ENCODE measurements at places on chromosomes 7 and 10.
A peak's percentile ranks its signal among the peaks of the same experiment; 100 is the strongest.

DNA sequence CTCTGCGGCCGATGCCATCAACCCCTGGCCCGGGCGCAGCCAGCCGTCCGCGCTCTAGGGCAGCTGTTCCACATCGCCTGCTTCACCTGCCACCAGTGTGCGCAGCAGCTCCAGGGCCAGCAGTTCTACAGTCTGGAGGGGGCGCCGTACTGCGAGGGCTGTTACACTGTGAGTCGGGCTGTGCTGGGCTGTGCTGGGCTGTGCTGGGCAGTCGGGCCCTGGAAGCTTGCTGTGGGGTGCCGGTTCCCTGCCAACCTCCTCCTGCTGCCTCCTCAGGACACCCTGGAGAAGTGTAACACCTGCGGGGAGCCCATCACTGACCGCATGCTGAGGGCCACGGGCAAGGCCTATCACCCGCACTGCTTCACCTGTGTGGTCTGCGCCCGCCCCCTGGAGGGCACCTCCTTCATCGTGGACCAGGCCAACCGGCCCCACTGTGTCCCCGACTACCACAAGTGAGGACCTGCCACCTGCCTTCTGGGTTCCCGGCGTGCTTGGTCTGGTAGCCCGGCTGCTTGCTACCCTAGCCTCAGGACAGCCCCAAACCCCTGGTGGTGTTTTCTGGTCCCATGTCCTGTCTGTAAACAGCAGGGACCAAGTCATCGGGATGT, 7.5 kb downstream of the ZYX start:
- no peak for DNase-seq

DNA sequence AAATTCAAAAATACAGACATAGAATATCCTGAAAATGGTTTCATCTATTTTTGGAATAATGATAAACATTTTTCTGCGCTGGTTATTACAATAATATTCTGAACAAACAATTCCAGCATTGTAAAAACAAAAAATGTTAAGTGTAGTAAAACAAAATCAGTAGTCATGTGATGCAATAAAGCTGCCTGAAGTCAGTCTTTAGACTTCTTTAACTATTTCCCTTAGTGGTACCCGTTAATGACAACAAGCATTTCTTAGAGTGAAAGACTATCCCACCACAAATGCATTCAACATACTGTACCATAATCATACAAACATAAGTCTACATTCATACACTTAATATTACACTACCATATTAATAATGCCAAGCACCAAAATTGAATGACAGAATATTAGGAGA, 1.6 kb downstream of the SKAP2 start:
- no peak for DNase-seq

DNA sequence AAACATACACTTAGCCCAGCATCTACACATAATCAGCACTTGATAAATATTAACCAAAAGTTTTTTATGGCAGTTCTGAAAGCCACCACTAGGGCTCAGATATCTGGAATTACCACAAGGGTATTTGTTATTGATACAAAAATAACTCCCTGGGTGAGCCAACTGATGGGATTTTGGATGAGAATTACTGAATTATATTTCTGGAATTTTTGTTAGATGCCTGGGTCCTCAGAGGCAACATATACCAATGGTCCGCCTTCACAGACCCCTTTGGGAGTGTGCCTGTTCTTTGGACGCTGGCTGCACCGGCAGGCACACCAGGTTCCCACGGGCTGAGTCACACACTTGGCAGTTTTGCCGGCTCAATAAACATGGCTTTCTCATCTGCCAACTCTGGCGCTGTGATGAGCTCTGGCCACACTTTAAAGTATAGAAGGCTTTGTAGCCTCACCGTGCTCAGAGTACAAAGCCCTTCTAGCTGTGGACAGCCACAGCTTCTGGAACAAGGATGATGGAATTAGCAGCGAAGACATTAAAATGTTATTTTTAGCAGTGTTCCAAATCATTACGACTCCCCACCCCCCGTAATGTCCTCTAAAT, 24.5 kb upstream of the EEPD1 start:
- DNase-seq, result peak; percentile 79

- DNase-seq, result peak; percentile 50
These were observed 222.2 kb downstream of the KCNMA1 start for GRCh38 chr10:77415313-77415960.

DNA sequence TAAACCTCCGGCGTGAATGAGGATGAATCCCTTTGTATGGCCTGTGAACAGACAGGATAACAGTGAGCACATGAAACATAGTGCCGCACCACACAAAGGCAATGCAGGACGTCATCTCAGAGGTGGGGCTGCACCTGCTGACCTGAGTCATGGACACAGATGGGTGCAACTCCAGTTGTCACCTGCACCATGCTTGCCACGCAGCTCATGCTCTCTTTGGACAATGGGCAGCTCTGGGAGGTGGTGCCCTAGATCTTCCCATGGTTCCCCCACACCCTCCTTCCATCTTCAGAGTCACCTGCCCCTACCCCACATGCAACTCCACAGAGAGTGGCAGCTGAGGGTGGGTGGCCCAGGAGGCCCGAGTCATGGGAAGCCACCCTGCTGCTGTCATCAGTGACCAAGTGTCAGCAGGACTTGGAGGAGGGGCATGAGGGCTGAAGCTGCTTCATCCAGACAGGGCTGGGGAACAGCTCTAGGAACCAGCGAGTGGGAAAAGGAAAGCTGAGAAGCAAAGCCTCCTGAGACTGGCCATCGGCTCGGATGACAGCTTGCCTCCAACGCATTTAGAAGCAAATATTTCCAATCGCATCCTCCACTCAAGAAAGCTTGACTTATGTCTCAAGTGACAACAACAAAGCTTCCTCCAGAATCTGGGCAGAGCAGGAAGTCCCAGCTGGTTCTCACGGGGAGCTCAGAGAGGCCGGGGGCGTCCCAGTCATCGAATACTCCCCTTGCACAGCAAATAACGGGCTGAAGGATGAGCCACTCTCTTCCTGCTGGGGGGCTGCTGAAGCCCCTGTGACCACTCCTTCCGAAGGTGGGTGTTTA, 27.1 kb downstream of the VIPR2 start:
- no peak for DNase-seq

DNA sequence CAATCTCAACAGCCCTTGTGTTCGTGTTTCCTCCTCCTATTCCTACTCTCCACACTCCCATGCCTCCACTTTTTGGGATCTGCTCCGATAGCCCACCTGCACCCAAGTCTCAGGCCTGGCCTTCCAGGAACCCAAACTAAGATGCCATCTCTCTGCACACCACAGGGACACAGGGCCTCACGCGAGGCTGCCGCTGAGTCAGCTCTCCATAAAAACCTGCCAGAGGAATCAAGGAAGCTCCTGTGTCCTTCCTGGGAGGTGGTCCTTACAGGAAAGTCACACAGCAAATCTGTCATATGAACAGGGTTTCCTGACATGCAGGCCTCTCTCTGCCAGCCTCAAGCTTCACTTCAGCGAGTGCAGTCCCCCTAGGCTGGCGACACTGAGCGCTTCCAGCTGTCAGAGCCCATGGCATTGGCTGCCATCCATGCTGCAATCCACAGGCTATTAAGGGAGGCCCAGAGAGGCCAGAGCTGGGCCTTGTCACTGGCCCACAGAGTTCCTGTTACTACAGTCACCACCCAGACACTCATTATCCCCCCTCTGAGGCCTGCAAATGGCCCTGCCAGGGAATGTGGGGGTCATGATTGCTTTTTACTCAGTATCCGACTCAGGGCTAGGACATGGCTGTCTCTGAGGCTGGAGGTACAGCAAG, 151.4 kb downstream of the OAT start:
- no peak for DNase-seq

- peak; percentile 34 for DNase-seq
These were observed 1.7 kb downstream of the EGFR start for GRCh38 chr7:55020466-55020871.

DNA sequence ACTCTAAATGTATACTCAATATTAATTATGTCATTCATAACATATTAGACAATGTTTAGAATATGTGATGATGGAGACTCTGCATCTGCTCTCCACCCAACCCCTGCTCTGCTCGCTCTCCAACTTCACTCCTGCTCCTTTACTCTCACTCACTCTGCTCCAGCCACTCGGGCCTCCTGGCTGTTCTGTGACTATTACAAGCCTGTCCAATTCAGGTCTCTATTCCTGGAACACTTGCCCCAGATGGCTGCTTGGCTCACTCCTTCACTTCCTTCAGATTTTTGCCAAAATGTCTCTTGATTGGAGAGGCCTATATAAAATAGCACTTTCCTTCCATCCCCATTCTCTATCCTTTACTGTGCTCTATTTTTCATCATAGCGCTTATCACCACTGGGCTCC, 84.8 kb downstream of the HBP1 start:
- DNase-seq, result no peak

DNA sequence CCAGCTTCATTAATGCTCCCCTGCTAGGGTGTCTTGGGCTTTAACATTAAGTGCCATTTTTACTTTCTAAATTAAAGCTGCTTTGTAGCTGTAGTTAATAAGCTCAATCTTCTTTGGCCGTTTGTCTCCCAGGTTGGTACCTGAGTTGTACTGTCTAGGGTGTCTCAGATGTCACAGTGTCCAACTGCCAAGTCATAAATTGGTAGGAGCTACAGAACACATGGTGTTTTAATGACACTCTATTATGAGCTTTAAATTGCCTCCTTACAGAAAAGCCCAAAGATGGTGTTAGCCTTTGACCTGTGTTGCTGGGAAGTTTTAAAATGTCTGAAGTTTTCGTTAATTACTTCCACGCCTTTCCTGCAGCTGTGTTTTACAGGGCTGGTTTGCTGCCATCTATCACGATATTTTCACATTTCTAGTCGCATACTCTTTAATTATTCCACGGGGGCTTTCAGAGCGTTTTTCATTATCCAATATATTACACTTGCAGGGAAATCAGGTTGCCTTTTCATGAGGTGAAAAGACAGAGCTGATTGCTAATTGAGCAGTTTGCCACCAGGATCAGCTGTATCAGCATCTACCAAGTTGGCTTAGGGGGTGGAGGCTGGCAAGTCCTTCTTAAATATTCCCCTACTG, 247.8 kb upstream of the PLPP4 start:
- DNase-seq, result no peak

GRCh38 chr10:31118556-31118955, 86.9 kb upstream of the ZNF438 start:
- peak; percentile 83 for DNase-seq

GRCh38 chr10:8596929-8597472, 542.5 kb downstream of the GATA3 start:
- DNase-seq, result no peak

GRCh38 chr7:101826081-101826835, 8.8 kb downstream of the CUX1 start:
- DNase-seq, result no peak

DNA sequence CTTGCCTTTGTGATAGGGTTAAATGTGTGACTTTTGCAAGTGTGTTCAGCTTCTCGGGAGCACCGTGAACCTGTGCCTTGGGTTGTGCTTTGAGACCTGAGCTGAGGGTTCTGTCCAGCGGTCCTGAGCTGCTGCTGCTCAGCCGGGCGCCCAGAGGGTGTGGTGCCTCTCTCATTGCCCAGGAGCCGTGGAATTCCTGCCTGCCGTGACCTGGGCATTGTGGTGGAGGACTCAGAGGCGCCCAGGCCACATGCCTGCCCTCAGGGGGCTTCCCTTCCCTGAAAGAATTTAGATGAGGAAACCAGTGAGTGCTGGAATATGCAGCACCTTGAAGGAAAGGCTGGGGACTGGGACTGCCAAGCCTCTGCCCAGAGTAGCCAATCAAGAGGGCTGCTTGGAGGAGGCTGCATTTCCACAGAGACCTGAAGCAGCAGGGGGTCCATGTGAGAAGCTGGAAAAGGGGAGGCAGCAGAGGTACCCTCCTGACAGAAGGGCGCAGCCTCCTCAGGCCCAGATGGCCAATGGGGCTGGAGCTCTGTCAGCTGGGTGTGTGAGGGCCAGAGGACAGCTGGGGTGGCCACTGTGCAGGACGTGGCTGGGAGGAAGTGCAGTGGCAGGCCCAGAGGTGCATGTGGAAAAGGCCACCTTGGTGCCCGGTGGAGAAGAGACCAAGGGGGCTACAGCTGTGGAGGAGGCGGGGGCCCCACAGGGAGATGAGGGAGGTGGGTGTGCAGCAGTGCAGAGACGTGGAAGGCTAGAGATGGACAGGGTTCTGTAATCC, 107.3 kb downstream of the NKX6-2 start:
- no peak for DNase-seq

DNA sequence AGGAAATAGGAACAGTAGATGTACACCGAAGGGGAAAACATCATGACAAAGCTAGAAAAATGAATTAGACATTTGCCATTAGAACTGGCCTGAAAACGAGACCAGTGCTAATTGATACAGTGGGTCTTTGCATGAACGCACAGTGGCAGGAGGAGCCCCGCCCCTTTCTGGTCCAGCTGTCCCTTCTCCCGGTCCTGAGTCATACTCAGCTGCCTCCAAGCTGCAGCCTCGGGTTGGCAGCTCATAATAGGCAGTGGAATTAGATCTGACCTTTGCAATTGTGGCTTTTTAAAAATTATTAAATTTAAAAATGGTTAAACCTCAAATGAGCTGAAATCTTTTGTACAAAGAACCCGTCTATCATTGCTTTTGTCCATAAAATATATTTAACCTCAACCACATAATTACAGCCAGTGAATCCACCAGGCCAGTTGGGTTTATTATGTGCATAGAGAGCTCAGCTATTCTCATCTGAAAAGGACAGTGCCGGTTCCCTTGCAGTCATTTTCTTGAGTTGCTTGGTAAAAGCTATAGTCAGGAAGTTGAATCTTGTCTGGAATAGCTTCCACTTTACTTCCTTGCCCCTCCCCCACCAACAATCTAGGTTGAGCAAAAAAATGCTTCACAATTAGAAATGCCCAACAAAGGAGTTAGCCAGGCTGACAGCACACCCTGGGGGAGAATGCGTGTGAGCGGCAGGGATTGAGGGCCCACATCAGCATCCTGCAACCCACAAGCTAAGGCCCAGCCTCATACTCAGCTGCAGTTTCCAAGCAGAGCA, 147.1 kb downstream of the BUB3 start:
- DNase-seq, result no peak

DNA sequence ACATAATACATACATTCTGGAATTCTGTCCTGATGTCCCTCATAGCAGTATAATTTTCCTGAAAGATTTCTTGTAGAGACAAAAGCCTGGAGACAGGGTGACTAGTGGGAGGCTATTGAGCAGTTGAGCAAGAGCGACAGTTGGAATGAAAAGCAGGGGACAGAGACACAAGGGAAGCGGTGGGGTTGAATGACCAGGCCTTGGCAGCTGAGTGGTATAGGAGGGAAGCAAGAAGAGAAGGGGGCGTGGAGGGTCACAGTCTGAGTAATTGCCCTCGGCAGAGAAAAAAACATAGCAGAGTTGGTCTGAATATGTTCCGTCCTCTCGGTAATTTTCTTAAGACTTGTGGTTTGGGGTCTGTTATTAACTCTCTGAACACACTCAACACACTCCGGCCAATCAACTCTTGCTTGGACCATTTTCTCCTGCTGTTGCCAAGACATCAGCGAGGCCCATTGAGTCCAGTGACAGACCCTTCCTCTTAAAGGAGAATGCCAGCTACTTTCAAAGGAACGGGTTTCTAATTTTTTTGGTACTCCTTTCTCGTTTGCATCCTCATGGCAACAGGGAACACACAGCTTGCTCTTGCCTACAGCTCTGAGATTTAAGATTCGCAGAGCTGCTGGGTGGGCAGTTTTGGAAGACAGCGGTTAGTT, 5.3 kb upstream of the ACTR3B start:
- no peak for DNase-seq

GRCh38 chr7:87178320-87178719, 26.1 kb downstream of the DMTF1 start:
- DNase-seq, result no peak

- DNase-seq, result no peak
These were observed 59.2 kb downstream of the AKR1E2 start for GRCh38 chr10:4885162-4885561.

- no peak for DNase-seq
These were observed 44.6 kb upstream of the VDAC2 start for GRCh38 chr10:75165684-75166622.

Measured in fibroblast of skin of right quadriceps (primary cell).